GM12892 (cell line): ENCODE measurements at places on chromosomes 4 and X.

- DNase-seq = no peak
These were observed at the start of gene CITED1 for GRCh38 chrX:72305286-72306084. Gene CITED1 (minus strand): TSS chrX:72305914. CDS start chrX:72302869, 3,045 bp downstream.

GRCh38 chr4:106507440-106507839 is 138.9 kb upstream of the GIMD1 start:
- no peak for DNase-seq

DNA sequence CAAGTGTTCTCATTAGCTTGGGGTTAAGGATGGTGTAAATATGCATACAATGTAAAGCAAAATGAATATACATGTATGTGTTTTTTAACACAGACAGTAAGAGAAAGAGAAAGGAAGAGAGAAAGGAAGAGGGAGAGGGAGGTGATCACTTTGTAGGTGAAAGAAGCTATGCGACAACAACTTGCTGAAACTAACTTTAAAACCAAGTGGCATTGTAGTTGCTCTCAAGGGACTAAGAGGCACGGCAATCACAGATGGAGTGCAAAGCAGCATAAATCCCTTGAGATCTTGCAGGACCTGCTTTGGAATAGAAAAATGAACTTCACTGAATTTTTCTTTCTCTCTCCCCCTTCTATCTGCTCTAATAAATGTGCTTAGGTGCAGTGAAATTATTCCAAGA is 1665.0 kb upstream of the TENM3 start:
- DNase-seq = no peak

DNA sequence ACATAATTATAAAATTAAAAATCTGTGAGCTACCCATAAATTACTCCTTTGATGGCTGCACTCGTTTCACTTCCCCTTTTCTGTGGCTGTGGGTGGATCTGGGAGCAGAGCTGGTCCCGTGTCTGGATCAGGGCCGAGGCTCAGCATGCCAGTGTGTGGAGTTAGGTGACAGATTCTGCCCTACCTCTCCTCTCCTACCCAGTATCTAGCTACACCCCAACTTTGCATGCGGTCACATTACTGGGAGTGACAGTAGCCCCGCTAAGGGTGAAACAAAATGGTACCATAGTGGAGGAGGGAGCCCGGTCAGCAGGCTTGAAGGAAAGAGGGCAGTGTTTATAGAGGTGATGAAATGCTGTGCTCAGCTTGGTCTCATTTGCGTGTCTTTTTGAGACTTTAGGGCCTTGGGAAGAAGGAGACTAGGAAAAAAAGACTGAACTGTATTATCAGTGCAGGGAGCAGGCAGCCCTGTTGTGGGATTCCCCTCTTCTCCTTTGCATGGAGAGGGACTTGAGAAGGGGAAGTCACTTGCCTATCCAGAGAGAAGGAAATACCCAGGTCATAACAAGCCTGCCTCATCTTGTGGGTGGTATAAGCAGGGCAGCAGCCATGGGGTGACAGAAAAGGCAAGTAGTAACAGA is 48.4 kb downstream of the ARHGAP10 start:
- no peak for DNase-seq

- DNase-seq = no peak
These were observed 80.0 kb upstream of the NALF2 start for GRCh38 chrX:69424161-69424560.

DNA sequence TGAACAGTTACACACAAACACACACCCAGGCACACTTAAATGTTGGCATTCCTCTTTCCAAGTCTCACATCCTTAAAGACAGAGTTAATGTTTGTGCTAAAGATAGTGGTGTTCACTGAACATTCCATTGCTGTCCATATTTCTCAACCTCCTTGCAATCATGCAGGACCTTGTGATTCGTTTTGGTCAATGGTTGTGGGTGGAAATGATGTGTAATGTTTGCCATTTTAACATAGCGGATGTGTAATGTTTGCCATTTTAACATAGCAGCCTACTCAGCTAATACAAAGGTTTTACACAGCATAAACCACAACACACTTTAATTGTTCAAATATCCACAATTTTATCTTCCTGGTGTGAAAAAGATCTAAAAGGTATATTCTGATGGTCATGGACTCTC is 93.9 kb downstream of the CEP44 start:
- no peak for DNase-seq

DNA sequence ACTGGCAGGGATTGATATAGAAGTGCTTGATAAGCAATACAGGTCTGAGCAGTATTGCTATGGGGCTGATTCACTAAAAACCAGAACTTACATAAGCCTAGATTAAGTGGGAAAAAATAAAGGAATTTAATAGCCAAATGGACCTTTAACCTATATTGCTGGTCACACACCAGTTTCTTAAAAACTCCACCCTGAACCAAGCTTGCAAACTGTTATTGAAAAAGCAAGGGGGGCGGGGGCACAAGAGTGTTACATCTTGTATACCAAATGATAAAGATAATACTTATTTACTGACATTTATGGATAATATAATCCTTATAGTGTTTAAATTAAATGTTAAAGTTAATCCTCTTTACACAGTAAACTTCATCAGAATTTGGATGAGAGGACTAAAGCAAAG is 40.3 kb upstream of the PITX2 start:
- DNase-seq = no peak

- no peak for DNase-seq
These were observed 146.9 kb downstream of the DCHS2 start for GRCh38 chr4:154344686-154345085.

DNA sequence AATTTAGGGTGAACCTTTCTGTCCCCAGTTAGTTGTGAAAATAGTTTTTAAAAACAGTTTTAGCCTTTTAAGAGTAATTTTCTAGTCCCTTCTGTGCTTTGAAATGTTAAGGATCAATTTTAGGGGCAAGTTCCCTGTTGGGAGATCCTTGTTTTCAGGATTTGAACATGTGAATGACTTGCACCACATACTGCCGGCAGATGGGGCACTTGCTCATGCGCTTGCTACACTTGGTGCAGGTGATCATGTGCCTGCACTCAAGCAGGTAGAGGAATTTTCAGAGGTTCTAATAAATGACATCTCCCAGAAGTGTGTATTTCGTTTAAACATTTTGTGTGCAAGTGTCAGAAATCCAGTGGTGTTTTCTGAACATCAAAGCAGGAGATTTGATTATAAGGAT is 195.9 kb downstream of the CHM start:
- DNase-seq = no peak

DNA sequence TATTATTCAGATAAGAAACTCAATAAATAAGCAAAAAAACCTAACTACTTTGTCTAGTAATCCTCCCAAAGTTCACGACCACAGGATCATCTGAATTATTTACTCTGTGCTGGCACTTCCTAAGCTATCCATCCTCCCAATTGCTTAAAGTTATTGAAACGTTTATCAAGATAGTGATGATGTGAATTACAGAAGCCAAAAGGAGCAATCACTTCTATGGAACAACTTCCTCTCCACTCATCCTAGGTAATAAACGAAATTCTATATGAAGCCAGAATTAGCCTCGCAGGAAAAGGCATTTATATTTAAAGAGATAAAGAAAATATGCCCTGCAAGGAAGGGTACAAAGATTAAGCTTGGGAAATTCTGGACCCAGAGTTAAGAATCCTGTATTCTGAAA is 475.4 kb downstream of the NLGN4X start:
- DNase-seq = no peak
